ENCODE measurements at places on chromosomes 6 and 20.

DNA sequence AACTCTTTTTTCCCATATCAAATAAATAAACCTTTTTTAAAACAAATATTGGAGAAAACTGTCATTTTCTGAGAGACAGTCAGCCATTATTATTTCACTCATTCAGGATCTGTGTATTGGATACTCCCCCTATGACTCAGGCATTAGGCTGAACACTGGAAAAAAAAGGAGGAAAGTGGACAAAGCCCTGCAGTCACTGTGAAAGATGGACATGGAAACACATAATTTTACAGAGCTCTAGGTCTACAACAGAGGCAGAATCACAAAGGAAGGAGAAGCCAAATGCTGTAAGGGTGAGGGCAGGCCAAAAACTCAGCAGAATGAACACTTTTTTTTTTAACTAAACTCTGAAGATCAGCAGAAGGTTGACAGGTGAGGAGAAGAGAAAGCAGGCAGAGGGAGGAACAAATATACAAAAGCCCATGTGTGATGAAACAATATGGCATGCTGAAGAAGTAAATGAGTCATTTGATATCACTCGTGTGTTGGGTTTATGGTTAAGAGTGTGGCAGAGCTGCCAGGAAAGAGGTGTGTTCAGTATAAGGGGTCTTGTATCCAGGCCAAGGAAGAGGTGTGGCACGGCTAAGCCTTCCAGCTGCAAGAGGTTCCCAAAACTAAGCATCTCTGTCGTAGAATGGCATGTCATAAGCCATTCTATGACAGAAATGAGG, 39.1 kb downstream of the EPB41L2 start:
- no peak for DNase-seq

- no peak for DNase-seq
These were observed 45.9 kb downstream of the NOL4L start for GRCh38 chr20:32539026-32539816.

DNA sequence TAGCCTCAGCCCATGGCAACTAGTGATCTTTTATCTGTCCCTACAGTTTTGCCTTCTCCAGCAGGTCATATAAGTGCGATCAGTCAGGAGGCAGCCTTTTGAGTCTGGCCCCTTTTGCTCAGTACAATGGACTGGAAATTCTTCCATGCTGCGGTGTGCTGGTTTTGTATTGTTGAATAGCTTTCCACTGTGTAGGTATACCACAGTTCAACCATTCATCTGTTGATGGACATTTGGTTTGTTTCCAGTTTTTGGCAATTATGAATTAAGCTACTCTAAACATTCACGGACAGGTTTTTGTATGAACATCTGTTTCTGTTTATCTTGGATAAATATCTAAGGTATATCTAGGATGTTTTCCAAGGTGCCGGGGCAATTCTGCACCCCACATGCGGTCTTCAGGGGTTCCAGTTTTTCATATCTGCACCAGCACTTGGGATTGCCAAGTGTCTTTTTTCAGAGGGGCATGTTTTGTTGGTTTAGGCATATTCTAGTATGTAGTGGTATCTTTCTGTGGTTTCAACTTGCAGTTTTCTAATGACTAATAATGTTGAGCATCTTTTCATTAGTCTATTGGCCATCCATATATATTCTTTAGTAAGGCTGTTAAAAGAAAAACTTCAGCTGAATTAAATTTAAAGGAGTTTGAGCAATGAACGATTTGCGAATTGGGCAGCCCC, 141.0 kb downstream of the TFAP2C start:
- no peak for DNase-seq

DNA sequence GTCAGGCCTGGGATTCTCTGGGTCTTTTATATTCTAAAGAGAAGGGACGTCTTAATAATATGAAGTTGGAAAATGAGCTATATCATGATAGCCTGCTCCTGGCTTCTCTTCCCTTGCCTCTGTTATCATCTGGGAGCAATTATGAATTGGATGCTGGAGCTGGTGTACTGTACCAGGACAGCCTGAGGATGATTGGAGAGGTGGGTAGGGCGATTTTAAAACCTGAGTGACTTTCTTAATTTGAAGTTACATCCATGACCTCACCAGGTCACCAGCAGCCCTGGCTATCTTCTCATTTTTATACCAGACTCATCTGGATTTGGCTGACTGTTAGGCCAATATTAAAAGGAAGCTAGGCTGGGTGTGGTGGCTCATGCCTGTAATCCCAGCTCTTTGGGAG, 317.6 kb downstream of the CLIC5 start:
- no peak for DNase-seq

- DNase-seq = no peak
These were observed 19.3 kb downstream of the CITED2 start for GRCh38 chr6:139355172-139355571.

DNA sequence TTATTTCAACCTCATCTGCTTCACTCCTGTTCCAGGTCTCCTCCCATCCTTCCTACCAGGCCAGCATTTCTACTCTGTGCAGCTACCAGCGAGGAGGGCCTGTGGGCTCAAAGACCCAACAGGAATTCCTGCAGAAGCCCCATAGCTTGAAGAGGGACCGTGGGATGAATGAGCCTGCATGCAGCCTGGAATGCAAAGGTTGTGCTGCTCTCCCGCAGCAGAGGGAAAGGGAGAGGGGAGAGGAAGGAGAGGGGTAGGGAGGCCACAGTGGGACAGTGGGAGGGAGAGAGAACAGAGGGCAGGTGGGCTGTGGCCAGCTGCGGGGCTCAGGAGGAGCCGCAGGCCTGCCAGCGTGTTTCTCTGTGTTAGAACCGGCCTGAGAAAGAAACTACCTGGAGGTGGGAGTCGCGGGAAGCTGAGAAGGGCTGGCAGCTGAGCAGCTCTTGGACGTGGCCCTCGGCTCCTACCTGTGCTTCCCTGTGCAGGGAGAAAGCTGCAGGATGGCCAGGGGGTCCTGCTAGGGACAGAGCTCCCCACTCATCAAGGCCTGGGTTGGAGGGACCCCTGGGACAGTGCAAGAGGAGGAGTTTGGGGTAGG, 66.1 kb upstream of the MLN start:
- DNase-seq = no peak

- DNase-seq = no peak
These were observed 24.5 kb upstream of the POPDC3 start for GRCh38 chr6:105204331-105204730.

GRCh38 chr6:165704045-165704748, 41.2 kb upstream of the PDE10A start:
- no peak for DNase-seq

DNA sequence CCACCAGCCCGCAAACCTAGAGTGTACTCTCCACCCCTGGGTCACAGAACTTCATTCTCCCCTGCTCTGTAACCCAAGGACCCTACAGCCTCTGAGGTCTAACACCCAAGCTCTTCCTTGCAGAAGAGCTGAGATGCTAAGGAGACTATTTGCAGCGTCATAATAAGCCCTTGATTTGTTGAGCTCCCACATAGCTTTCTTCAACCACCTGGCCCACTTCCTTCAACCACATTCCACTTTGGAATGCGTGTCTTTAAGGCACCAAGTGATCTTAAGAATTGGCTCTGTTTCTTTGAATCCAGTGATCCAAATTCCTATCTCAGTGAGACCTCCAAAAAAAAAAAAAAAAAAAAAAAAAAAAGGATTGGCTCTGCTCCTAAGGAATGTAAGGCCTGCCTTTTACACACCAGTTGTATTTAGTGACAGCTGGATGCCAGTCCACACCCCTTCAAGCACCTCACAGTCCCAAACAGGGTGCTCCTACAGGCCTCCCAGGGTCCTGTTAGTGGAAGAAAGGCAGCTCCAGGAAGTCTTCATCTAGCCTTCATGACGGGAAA, 106.2 kb downstream of the UBE3D start:
- no peak for DNase-seq

- DNase-seq = no peak
These were observed 102.5 kb downstream of the NOL4L start for GRCh38 chr20:32482442-32483261.

DNA sequence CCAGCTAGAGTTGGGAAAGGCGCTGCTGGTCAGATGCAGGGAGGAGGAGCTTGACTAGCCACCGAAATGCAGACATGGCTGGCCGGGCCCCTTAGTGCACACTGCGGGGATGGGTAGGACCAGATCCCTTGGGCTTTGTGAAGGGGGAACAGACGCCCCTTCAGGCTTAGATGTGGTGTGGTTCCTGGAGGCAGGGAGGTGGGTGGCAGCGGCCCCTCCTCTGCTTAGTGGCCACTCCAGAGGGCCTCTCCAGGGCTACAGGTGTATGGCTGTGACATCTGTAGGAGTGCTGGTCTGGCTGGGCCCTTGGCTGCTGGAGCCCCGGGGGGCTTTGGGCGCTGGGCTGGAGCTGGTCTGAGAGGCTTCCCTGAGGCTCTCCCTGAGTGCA, 5.9 kb downstream of the CCND3 start:
- DNase-seq = no peak

GRCh38 chr6:41654151-41654697, 16.0 kb downstream of the MDFI start:
- DNase-seq = no peak

DNA sequence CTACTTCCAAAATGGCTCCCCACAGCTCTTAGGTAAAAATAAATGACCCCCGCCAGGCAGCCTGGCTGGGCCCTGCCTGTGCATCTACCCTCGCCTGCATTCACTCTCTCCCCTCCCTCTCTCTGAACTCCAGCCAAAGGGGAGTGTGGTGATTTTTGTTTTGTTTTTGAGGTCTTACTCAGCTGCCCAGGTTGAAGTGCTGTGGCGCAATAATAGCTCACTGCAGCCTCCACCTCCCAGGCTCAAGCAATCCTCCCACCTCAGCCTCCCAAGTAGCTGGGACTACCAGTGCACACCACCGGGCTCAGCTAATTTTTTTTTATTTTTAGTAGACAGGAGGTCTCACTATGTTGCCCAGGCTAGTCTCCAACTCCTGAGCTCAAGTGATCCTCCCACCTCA, 15.8 kb downstream of the NFATC2 start:
- no peak for DNase-seq

DNA sequence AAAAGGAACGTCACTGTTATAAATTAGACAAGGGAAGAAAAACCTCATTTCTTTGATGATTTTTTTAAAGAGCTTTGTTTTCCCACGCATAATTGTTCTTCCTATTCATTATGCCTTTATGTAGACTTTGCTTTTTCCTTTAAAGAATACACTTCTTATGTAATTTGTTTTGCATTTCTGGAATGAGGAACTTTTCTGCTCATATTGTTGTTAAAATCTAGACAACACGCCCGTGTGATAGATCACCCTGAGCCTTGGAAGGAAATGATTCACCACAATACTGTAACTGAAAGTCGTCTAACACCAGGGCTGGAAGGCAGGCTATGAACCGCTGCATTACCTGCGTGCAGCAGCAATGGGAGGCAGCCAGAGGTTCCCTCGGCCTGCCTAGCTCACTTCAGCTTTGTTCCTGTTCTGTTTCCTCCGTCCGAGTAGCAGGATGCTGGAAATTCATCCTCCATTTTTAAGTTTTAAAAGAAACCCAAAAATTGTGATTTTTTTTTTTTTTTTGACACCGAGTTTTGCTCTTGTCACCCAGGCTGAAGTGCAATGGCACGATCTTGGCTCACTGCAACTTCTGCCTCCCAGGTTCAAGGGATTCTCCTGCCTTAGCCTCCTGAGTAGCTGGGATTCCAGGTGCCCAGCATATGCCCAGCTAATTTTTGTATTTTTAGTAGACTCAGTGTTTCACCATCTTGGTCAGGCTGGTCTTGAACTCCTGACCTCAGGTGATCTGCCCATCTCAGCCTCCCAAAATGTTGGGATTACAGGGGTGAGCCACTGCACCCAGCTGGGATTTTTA, 49.6 kb upstream of the ZNF217 start:
- DNase-seq = no peak

DNA sequence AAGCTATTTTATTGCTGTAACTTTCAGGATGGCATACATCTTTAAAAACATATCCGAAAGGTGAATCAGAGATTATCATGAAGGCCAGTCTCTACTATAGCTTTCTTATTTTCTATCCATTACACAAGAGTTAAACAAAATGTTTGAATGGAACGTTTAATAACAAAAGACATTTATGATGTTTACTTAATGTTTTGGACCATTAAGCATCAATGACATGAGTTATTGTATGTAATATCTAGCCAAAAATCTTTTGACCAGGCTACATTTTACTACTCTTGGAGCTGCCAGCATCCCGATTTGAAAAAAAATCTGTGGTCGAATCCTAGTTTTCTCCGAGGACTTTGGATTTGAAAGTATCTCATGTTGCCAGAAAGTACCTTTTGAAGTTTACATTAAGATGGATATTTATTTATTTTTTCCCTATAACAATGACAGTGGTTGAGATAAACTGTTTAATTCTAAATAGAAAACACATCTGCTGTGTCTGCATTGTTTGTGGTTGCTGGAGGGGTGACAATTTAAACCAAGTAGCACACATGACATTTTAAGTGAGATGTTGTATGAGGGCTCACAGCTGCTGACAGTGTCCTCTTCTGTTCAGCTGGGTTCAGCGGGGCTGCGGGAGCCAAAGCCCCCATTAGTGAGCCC, 293.7 kb upstream of the TCF21 start:
- DNase-seq = no peak

GRCh38 chr6:52595796-52596130, 18.9 kb upstream of the TRAM2 start:
- DNase-seq = no peak

- no peak for DNase-seq
These were observed 148.3 kb downstream of the ZNF217 start for GRCh38 chr20:53445321-53445731.

GRCh38 chr6:41724586-41725501, 10.6 kb downstream of the TFEB start:
- no peak for DNase-seq

GRCh38 chr6:55886185-55886836, 10.9 kb upstream of the BMP5 start:
- DNase-seq = no peak

GRCh38 chr6:13285705-13286104, 42.6 kb downstream of the TBC1D7 start:
- no peak for DNase-seq

GRCh38 chr20:61458146-61458746, 206.2 kb downstream of the CDH4 start:
- DNase-seq = no peak

DNA sequence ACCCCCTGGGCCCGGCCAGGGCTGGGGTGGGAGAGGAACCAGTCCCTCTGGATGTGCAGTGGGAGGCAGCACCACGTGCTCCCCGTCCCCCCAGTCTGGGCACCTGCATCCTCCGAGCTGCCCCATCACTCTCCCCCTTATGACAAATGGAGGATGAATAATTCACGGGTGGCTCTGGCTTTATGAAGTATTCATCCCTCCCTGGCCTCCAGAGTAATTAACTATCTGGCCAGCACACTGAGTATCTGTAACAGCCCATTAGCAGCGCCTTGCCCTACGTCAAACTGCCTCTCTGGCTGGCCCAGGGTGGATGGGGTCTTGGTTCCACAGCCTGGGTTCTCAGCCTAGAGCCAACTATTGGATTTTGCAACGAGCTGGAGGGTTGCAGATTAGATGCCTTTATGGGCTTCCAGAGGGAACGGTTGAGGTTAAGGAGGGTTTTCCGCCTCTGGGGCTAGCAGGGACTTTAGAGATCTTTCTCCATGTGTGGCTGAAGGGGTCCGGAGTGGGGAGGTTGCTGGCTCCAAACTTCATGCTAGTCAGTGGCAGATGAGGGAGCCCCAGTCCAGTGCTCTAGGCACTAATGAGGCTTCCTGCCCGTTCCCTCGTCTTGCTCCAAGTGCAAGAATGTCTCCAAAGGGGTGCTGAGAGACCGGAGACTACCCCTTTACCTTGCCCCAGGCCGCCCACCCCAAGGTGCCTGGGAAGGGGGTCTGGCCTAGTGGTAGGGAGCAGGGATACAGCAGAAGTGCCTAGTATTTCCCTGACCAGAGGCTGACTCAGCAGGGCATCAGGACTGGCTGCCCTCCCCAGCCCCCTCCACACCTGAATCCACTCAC, 53.5 kb upstream of the MLN start:
- no peak for DNase-seq
